Lung (tissue), 17 donors: ENCODE measurements at places on chromosomes 6 and 20. TPM values are rescaled to one million over a fixed set of nuclear protein-coding genes. Genes with fewer than 3 reads are reported as not detected.
A peak's percentile ranks its signal among the peaks of the same experiment; 100 is the strongest.

LY86 gene
- polyA plus RNA-seq: 9.8 TPM

RIPPLY2 gene
- 0.24 TPM for polyA plus RNA-seq

C6orf136 gene
- 9.2 TPM for polyA plus RNA-seq

GRCh38 chr6:46217671-46218131 lies 46.9 kb upstream of the ENPP5 start:
- no peaks in the 10 kb centered on the region for H3K4me1 ChIP-seq
- no peak for DNase-seq
- H3K4me3 ChIP-seq: no peak overlapping the region
- H3K27me3 ChIP-seq: no peaks in the 10 kb centered on the region
- H3K36me3 ChIP-seq: no peaks in the 10 kb centered on the region
- no peak overlapping the region for H3K27ac ChIP-seq

- H3K4me3 ChIP-seq: no peak overlapping the region
- no peak for DNase-seq
- H3K36me3 ChIP-seq: peaks cover 25% of the 10 kb centered on the region
- peaks cover 39% of the 10 kb centered on the region for H3K4me1 ChIP-seq
- H3K27me3 ChIP-seq: no peaks in the 10 kb centered on the region
- H3K27ac ChIP-seq: peak overlapping the region; percentile 87
Measured at GRCh38 chr6:43054206-43054943, 724 bp upstream of the CUL7 start.

DNA sequence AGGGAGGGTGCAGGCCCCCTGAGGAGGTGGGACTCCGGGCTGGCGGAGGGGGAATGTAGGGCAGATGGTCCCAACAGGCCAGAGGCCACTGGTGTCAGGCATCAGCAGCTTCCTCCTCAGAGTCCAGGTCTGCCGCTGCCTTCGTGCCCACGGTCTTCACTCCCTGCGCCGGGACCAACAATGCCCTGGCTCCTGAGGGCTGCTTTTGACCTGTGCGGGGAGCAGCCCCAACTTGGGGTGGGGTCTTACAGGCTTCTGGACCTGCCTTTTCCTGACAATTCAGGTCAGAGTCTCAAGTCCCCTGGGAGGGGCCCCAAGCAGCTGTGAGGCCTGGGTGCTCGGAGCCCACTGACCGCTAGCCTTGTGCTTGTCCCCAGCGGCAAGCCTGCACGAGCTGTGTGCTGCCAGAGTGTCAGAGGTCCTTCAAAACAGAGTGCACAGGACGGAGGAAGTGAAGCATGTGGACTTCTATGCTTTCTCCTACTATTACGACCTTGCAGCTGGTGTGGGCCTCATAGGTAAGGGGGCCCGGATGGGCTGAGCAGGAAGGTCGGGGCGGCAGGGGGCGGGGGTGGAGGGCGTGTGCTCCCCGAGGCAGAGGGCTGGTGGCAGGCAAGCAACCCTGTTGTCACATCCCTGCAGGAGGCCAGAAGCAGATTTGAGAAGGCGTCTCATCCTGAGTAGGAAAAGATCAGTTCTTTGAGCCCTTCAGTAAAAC lies 25.3 kb upstream of the PYGB start:
- H3K27ac ChIP-seq: no peak overlapping the region
- DNase-seq: no peak
- H3K4me3 ChIP-seq: no peak overlapping the region
- no peaks in the 10 kb centered on the region for H3K36me3 ChIP-seq
- H3K27me3 ChIP-seq: no peaks in the 10 kb centered on the region

DNA sequence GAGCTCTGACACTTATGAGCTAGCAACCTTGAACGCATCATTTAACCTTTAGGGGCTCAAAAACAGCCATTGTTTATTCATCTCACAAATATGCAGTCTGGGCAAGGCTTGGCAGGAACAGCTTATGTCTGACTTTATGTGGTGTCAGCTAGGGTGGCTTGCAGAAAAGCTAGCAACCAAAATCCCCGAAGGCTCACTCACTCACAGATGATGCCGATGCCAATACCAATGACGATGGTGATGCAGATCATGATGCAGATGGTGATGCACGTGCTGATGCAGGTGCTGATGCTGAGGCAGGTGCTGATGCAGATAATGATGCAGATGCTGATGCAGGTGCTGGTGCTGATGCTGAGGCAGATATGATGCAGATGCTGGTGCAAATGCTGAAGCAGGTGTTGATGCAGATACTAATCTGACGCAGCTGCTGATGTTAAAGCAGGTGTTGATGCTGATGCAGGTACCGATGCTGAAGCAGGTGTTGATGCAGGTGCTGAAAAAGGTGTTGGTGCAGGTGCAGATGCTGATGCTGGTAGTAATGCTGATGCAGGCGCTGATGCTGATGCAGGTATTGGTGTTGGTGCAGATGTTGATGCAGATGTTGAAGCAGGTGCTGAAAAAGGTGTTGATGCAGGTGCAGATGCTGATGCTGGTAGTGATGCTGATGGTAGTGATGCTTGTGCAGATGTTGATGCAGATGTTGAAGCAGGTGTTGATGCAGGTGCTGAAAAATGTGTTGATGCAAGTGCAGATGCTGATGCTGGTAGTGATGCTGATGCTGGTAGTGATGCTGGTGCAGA lies 195.6 kb downstream of the NFATC2 start:
- H3K4me3 ChIP-seq: no peak overlapping the region
- H3K36me3 ChIP-seq: no peaks in the 10 kb centered on the region
- no peaks in the 10 kb centered on the region for H3K4me1 ChIP-seq
- DNase-seq: no peak

DNA sequence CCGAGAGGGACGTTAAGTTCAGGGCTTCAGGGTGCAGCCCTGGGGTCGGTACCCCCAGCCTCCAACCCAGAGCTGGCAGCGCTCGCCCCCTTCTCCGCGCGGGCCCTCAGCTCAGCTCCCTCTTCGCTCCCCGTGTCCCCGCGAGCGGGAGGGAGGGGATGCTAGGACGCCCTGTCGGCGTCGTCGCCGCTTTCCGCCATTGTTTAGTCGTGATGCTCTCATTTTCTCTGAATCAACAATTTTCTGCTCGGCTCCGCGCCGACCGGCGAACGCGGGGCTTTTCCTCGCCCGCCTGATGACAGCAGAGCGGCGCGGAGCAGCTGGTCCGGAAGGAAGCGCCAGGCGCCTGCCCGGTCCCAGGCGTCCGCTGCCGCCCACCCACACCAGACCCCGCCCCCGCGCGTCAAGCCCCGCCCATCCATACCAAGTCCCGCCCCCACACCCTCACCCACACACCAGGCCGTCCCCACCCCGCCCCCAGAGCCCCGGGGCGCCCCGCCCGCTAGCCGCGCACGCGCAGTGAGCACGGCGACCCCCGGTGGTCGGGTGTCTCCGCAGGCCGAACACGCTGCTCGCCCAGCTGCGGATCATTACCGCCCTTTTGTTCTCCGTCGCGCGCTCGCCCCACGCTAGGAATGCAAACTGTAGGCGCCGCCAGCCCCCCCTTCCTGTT lies 50.1 kb upstream of the SLC32A1 start:
- no peaks in the 10 kb centered on the region for H3K4me1 ChIP-seq
- DNase-seq: peak; percentile 91
- H3K27ac ChIP-seq: no peak overlapping the region
- no peak overlapping the region for H3K4me3 ChIP-seq
- no peaks in the 10 kb centered on the region for H3K36me3 ChIP-seq

DNA sequence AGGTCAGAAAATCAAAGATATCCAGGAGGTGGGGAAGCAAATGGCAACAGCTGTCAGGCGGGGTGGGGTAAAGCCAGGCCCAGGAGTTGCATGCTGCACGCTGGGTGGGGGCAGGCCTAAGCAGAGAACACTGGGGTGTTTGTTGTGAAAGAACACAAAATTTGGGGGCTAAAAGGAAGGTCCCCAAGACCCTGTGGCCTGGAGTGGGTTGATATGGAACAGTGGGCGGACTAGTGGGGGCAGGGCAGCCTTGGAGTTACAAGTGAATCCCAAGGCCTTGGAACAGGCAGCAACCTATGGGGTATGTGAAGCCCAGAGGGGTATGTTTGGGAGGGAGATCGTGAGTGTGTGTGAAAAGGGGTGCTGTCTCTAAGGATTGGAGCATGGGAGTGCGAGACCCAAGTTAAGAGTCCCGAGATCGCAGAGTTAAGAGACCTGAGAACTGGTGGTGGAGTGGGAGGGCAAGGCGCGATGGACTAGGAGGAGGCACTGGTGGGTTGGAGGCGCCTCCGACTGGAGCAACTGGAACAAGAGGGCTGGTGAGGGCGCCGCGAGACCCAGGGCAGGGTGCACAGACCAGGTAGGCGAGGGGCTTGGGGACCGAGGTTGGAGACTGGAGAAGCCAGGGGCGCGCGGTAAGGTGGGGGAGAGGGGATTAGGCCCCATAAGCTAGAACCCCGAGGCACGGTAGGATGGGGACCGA lies 658 bp downstream of the CUL7 start:
- peaks cover 25% of the 10 kb centered on the region for H3K36me3 ChIP-seq
- peak overlapping the region; percentile 87 for H3K27ac ChIP-seq
- H3K4me1 ChIP-seq: peaks cover 7% of the 10 kb centered on the region
- peak overlapping the region; percentile 75 for H3K4me3 ChIP-seq
- peak; percentile 45 for DNase-seq

GRCh38 chr20:64080013-64080812 lies at the start of gene OPRL1:
OPRL1 (plus strand) TSS chr20:64080082; CDS start chr20:64092721, 12,639 bp downstream.
- peak within 1 kb of the TSS; percentile 24 for H3K27ac ChIP-seq
- peaks cover 20% of the 10 kb centered on the region for H3K27me3 ChIP-seq
- H3K4me3 ChIP-seq: peak within 1 kb of the TSS; percentile 66
- no peak for DNase-seq

- H3K4me1 ChIP-seq: no peaks in the 10 kb centered on the region
- no peak overlapping the region for H3K27ac ChIP-seq
- no peaks in the 10 kb centered on the region for H3K27me3 ChIP-seq
- no peak overlapping the region for H3K4me3 ChIP-seq
Measured at GRCh38 chr20:2604506-2604835, 48.0 kb upstream of the NOP56 start.

GRCh38 chr6:4611429-4612129 lies 164.6 kb upstream of the CDYL start:
- H3K4me3 ChIP-seq: no peak overlapping the region
- no peaks in the 10 kb centered on the region for H3K4me1 ChIP-seq
- peak; percentile 45 for DNase-seq
- no peaks in the 10 kb centered on the region for H3K36me3 ChIP-seq
- H3K27ac ChIP-seq: no peak overlapping the region

- peaks cover 6% of the 10 kb centered on the region for H3K4me1 ChIP-seq
- H3K36me3 ChIP-seq: no peaks in the 10 kb centered on the region
- H3K27me3 ChIP-seq: no peaks in the 10 kb centered on the region
Measured at GRCh38 chr6:40417031-40417430, 170.1 kb downstream of the LRFN2 start.

GRCh38 chr6:166587631-166588413 lies 1.3 kb upstream of the RAMACL start:
- no peak overlapping the region for H3K4me3 ChIP-seq
- DNase-seq: no peak
- no peaks in the 10 kb centered on the region for H3K27me3 ChIP-seq
